ENCODE measurements at places on chromosomes 3 and 15. TPM values are rescaled to one million over a fixed set of nuclear protein-coding genes. Genes with fewer than 3 reads are reported as not detected.

Gene NMNAT3
- 6.4 TPM for total RNA-seq

- DNase-seq = no peak
These were observed at the start of gene GNAT1 for GRCh38 chr3:50190936-50191660. Gene GNAT1 (plus strand): TSS chr3:50191610. CDS start chr3:50191726, 116 bp downstream.

Gene RTP1
- not detected for total RNA-seq

GRCh38 chr3:112777811-112778210 lies 68.9 kb downstream of the CD200R1L start:
- no peak for DNase-seq

- DNase-seq = no peak
These were observed 90.2 kb upstream of the LMOD3 start for GRCh38 chr3:69212411-69213160.

Gene INKA1
- total RNA-seq = 6.3 TPM

- DNase-seq = no peak
These were observed 24.9 kb upstream of the KBTBD12 start for GRCh38 chr3:127889976-127890650.

All from kidney (tissue), 22 donors.